ENCODE measurements at places on chromosomes 7 and 10. TPM values are rescaled to one million over a fixed set of nuclear protein-coding genes. Genes with fewer than 3 reads are reported as not detected.

GRCh38 chr7:1992554-1992953 lies 240.2 kb downstream of the MAD1L1 start:
- no peak for DNase-seq

Gene AKR1E2
- 2.2 TPM for total RNA-seq

Gene HTR7
- 0.56 TPM for total RNA-seq

DNA sequence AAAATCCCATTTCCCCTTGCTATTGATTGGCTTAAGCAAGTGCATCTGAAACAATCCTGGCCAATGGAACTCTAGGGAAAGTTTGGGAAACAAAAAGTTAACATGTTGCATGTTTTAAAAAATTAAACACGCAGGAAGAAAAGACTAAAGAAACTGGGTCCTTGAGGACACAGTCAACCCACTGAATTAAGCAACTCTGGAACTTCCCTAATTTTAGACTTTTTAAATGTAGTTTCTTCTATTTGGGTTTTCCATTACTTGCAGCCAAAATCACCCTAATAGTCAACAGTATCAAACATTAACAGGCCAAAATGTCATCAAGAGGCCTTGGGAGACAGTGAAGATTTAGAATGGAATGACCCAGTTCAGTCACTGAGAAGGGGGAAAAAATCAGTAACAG lies 40.6 kb downstream of the OSBPL3 start:
- DNase-seq, result no peak

- DNase-seq, result peak; percentile 75
Observed at GRCh38 chr7:140003913-140004382, 58.8 kb downstream of the PARP12 start.

Gene HOGA1
- 0.36 TPM for total RNA-seq

- DNase-seq, result no peak
Observed at GRCh38 chr7:132141109-132141508, 435.2 kb downstream of the PLXNA4 start.

GRCh38 chr10:9824631-9825071 lies 1193.0 kb upstream of the CELF2 start:
- no peak for DNase-seq

DNA sequence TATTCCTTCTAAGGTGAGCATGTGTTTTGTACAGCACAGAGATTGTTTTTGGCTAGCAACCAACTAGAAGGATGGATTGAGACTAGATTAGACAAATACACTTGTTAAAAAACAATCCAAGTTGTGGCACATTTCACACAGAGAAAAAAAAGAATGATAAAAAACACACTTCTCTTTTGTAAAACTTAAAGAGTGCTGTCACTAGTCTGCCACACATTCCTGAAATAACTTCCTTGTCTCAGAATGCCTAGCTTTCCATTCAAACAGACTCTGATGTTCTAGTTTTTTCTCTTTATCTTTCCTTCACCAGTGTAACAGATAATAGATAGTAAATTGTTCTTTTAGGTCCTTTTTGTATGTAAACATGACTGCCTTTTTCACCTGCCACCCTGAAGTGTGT lies 11.4 kb downstream of the DLD start:
- no peak for DNase-seq

DNA sequence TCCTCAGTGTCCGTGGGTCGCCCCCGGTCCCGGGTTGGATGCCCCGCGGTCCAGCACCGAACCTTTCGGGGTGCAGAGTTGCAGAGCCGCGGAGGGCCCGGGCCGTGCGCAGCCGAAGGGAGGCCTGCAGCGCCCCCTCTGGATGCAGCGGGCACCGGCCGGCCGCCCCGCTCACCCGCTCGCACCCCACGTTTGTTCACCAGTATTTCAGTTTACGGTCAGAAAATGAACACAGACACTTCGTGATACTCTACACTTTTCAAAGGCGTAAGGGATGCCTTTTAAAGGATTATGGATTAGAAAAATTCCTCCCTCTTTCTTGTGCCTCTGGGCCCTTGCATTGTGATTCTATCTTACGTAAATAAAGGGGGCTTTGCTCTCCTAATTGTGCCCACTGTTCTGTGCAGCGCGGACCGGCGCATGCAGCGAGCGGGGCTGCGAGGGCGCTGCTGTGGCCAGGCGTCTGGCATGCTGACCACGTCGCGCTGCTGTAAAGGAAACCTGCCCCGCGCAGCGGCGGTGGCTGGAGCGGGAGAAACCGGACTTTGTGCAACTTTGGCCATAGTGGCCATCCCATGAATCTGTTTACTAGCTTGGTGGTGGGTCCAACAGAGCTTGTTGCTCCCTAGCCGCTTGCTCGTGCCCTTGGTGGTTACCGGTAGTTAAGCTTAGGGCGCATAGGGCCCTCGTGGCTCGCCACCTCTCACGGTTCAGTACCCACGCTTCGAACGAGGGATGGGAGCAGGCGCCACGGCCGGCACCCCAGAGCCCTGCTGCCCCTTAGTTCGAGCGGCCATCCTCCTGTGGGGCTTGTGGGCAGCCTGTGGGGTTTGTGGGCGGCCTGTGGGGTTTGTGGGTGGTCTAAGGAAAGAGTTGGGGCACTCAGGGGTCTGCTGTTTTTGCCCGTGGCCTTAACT lies 739 bp upstream of the MEST start:
- peak; percentile 26 for DNase-seq

DNA sequence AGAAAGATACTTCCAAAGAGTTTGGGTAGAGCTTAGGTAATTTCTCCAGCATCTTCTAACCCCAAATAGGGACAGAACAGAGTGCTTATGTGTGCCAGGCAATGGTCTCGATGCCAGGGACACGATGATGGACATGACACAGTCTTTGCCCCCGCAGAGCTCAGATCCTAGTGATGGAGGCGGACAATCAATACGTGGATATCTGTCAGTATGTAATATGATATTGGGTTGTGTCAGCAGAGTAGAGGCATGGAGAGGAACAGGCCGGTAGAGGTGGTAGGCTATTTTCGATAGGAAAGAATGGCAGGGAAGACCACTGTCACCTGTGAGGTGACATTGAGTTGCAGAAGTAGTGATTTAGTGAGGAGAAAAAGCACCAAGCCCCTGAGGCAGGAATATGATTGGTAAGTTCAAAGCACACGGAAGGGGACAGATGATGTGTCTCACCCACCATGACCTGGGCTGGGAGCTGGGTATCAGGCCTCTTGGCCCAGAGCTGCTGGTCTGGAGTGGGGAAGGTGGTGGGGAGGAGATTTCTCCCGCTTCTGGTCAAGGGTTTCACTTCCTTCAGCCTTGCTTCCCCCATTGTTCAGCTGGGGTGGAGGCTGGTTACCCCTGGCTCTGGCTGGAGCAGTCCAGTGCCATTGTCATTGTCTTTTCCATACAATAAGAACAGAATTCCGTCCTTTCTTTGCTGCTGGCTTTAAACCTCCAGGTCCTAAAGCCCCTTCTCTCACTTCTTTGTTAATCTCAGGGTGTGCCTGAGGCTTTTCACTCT lies 36.0 kb upstream of the SRGN start:
- no peak for DNase-seq

Gene HMX2
- total RNA-seq, result not detected

Gene TCF7L2
- 1.3 TPM for total RNA-seq

- DNase-seq, result no peak
Observed at GRCh38 chr10:88196291-88196690, 332.9 kb downstream of the PTEN start.

Gene APBB1IP
- total RNA-seq, result not detected

DNA sequence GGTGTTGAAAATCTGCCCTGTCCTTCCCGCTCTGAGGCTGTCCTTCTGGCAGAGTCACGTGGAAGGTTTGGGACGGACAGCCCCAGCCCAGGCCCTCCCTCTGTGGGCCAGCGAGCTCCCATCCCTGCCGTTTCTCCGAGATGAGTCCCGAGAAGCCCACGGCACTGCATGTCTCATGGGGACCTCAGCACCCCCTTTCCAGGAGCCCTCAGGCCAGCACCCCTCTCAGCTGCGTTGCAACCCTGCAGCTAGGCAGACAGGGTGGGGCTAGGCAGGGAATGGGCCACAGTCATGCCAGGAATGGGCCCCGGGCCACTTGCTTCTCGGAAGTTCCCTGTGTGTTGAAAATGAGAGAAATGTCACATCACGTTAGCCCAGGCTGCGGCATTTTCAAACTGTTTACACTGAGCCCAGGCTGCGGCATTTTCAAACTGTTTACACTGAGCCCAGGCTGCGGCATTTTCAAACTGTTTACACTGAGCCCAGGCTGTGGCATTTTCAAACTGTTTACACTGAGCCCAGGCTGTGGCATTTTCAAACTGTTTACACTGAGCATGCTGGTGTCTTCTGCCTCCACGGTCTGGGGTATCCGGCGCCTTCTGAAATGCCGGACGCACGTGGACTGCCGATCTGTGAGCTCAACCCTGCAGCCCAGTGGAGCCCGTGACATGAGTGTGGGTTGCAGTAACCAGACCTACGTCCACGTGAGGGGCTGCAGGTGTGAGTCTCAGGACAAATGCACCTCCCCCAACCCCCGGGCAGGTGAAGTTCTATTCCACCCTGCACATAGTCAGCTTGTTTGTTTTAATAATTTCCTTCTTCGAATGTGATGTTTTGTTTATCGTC lies 42.6 kb downstream of the FAM20C start:
- peak; percentile 71 for DNase-seq

Gene NDUFA5
- total RNA-seq, result 14.4 TPM

Gene CC2D2B
- total RNA-seq, result not detected

Gene AKR1C1
- total RNA-seq, result 5.0 TPM

DNA sequence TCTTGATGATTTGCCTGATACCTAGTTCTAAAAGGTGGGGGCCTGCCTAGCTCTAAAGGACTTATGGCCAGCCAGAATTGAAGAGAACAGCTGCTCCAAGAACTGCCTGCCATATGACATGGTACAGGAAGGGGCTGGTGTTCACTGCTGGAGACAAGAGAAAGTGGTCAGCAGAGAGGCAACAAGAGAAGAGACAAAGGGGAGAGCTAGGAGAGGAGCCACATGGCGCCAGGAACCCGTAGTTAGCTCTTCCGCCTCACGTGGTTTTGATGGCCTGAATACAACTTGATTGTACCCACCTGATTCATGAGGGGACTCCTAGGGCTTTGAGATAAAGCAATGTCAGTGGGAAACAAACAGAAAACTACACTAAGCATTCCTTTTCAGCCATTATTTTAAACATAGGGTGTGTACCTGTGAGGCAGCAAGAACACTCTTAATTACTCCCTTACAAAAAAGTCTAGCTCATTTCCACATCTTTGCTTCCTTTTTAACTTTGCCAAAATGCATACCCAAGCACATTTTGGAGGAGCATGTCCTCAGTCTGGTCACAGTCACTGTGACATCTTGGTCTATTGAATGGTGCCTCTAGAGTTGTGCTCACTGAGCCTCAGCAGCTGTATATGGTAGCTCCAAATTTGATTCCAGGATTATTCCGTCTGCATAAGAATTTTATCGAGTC lies 71.6 kb downstream of the CCDC71L start:
- no peak for DNase-seq

DNA sequence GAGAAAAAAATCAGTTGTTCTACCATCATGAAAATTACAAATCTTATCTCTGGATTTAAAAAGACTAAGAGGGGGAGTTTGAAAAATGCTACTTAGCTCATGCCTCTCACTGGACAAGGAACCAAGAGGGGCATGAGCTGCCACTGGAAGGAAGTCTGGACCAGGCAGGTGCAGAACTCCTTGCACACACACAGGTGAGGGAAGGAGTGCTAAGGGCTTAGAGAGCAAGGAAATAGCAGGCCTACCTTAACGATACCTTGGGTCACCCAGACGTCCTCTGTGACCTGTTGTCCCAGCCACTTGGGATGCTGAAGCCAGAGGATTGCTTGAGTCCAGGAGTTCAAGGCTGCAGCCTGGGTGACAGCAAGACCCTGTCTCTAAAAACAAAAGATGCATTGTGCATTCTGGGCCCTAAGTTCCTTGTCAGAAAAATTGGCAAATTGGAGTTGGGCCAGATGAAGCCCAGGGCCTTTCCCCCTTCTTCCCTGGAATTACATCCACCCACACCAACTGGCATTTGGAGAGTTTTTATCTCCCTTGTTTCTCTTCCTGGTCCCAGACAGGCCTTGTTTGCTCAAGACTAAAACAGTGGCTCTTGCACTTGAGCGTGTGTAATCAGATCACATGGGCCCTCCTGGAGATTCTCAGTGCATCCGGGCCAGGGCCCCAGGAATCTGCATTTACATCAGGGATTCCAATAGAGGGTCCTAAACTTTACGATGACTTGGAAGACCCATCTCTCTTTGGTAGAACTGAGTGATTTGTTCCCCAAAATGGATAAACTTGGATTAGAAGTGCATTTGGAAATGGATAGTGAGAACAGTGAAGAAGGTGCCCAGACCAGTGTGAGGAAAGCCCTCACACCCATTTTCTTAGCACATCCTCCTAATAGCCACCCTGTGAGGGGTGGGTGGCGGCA lies 3.0 kb downstream of the DDIT4 start:
- DNase-seq, result peak; percentile 73

Gene SPDYE16
- not detected for total RNA-seq

- no peak for DNase-seq
Observed at GRCh38 chr10:3595736-3596135, 189.3 kb downstream of the KLF6 start.

Gene ZNF12
- 20.8 TPM for total RNA-seq

- no peak for DNase-seq
Observed at GRCh38 chr10:49007129-49007528, 67.5 kb upstream of the LRRC18 start.

DNA sequence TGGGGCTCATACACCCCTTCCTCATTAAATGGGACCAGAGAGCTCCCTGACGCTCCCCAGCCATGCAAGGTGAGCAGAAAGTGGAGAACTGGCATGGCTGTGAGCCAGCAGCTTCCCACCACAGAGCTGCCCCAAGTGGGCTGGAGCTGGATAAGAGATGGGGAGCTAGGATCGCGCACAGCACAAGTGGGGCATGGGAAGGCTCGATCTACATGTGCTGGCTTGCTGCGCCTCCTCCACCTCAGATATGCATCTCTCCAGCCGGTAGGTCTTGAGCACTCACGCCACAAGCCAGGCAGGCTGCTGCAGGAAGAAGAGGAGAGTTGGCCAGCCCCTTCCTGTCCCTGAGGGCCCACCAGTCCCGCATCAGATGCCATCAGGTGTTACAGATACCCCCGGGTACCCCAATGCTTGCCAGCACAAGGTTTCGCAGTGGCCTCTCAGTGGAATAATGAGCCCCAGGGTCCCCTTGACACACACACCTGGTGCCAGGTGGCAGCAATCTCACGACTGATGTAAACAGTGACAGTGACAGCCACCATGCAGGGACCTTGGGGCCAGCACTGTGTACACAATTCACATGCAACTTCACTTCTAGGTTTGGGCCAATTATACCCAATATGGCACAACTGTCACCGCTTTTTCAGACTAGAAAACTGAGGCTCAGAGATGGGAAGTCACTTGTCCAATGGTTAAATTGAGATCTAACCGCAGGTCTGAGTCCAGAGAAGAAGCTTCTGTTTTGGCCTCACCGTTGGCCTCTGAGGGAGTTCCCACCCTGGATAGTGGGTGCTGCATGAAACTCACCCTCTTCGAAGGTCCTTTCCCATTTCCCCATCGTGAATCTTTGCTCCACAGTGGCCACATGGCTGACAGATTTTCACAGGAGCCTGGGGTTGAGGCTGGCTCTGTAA lies 79.3 kb downstream of the OAT start:
- DNase-seq, result no peak

- no peak for DNase-seq
Observed at GRCh38 chr10:93601146-93601773, at the start of gene RBP4. Gene RBP4 (minus strand): TSS chr10:93601235. CDS start chr10:93601028, 207 bp downstream.

DNA sequence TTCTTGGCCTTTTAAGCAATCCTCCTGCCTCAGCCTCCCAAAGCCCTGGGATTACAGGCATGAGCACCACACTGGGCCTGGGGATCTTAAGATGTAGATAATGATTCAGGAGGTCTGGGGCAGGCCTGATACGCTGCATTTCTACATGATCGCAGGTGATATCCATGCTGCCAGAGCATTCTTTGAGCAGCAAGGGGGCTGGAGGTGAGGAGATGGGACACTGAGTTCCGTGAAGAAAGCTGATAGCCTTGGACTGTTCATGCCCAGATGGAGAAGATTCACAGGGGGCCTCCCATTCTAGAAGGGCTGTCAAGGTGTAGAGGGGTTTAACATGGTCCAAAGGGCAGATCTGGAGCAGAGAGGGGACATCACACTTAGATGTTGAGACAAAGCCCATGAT lies 480.3 kb downstream of the RPS24 start:
- no peak for DNase-seq
